Esophagus muscularis mucosa (tissue), 4 donors: ENCODE measurements at places on chromosomes 11 and 22.

DNA sequence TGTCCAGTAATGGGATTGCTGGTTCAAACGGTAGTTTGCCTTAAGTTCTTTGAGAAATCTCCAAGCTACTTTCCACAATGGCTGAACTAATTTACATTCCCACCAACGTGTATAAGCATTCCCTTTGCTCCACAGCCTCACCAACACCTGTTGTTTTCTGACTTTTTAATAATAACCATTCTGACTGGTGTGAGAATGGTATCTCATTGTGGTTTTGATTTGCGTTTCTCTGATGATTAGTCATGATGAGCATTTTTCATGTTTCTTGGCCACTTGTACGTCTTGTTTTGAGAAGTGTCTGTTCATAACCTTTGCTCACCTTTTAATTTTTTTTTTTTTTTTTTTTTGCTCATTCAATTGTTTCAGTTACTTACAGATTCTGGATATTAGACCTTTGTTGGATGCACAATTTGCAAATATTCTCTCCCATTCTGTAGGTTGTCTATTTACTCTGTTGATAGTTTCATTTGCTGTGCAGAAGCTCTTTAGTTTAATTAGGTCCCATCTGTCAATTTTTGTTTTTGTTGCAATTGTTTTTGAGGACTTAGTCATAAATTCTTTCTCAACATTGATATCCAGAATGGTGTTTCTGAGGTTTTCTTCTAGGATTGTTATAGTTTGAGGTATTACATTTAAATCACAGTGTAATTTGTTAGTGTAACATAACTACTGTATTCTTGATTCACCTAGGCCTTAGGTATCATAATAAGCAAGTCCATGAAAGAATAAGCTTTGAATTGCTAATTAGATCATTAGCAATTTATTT, 33.0 kb downstream of the CCDC34 start:
- H3K27ac ChIP-seq, result no peak overlapping the region
- H3K27me3 ChIP-seq, result no peaks in the 10 kb centered on the region
- H3K4me1 ChIP-seq, result no peaks in the 10 kb centered on the region
- DNase-seq, result no peak
- no peak overlapping the region for H3K4me3 ChIP-seq
- no peaks in the 10 kb centered on the region for H3K36me3 ChIP-seq

- H3K4me1 ChIP-seq, result no peaks in the 10 kb centered on the region
- H3K27me3 ChIP-seq, result no peaks in the 10 kb centered on the region
- no peak overlapping the region for H3K27ac ChIP-seq
- DNase-seq, result no peak
- H3K36me3 ChIP-seq, result no peaks in the 10 kb centered on the region
Observed at GRCh38 chr11:111530091-111530490, 10.4 kb upstream of the LAYN start.

GRCh38 chr22:26669060-26669481, 11.7 kb downstream of the MIAT start:
- no peaks in the 10 kb centered on the region for H3K27me3 ChIP-seq
- no peaks in the 10 kb centered on the region for H3K36me3 ChIP-seq
- H3K27ac ChIP-seq, result no peak overlapping the region
- no peak for DNase-seq
- peaks cover 30% of the 10 kb centered on the region for H3K4me1 ChIP-seq

DNA sequence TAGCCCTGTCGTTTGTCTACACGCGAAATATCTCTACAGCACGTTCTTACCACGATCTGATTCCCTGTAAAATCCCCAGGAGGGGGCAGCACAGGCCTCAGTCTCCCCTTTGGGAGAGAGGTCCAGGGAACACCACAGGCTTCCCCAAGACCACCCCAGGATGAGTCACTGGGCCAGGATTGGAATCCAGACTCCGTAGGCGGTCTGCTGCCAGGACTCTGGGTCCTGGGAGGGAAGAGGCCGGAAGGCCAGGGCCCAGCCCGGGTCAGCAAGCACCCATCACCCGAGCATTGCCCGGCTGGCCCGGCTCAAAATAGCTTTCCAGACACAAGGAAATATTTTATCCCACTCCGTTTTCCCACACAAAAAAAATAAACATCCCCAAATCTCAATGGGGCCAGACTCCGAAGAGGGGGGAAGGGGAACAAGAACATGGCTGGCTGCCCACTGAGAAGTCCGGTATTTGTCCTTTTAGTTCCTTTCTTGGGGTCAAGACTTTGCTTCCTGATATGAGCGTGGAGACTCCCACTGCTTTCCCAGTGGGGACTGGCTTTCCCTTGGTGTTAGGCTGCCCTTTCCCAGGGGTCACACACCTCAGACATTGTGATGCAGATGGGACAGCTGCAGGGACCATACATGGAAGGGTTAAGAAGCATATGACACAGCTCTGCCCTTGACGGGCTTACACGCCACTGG, 91.3 kb downstream of the LRRC32 start:
- H3K4me3 ChIP-seq, result no peak overlapping the region
- H3K27ac ChIP-seq, result peak overlapping the region; percentile 79
- peaks cover 34% of the 10 kb centered on the region for H3K4me1 ChIP-seq
- H3K27me3 ChIP-seq, result no peaks in the 10 kb centered on the region
- peak; percentile 37 for DNase-seq

GRCh38 chr11:129427376-129427775, 51.7 kb downstream of the BARX2 start:
- no peaks in the 10 kb centered on the region for H3K27me3 ChIP-seq
- no peaks in the 10 kb centered on the region for H3K36me3 ChIP-seq
- no peak for DNase-seq
- H3K4me3 ChIP-seq, result no peak overlapping the region
- no peaks in the 10 kb centered on the region for H3K4me1 ChIP-seq
